ENCODE measurements at places on chromosomes 3 and 15.

DNA sequence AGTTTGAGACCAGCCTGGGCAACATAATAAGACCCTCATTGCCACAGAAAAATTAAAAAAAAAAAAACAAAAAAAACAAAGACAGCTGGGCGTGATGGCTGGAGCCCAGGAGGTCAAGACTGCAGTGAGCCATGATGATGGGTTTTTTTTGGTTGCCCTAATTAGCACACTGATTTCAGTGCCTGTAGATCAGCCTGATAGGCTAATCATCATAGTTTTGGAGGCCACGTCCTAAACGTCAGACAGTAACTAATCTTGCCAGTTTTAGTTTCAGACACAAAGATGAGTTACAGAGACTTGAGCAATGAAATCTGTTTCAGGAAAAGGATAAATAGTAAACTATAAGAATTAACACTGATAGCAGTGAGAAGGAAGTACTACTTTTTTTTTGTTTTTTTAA lies 55.4 kb downstream of the LRCH3 start:
- DNase-seq = no peak

DNA sequence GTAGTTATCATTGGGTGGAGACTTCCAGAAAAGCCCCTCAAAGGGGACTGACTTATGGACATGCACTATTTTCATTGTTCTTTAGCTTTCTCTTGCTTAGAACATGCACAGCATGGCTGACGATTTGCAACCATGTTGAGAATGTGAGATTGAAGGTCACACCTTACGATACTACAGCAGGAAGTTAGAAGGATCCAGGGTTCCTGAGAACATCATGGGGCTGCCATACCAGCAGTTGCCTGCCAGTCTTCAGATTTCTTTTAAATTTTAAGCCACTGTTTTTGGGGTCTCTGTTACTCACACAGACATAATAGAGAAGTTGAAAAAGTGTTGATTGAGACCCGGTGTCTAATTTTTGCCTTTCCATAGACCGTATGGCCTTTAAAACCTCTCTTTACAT lies 396.5 kb downstream of the MECOM start:
- no peak for DNase-seq

GRCh38 chr15:45993508-45993907 lies 358.7 kb downstream of the SQOR start:
- no peak for DNase-seq

DNA sequence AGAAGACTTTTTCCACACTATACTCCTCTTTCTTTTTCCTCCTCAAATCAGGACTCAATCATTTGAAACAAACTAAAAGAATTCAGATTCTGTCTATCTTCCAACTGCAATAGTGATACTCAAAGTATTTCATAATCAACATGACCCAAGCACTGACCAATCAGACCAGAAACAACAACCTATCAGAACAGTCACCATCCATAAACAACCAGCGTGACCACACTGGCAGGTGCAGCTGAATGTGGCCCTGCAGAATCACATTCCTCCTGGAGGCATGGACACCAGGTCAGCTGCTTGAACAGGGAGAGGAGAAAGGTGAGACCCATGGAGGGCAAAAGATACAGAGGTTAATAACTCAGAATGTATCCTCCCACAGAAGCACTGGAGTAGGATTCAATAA lies 13.3 kb downstream of the HRG start:
- DNase-seq = no peak

DNA sequence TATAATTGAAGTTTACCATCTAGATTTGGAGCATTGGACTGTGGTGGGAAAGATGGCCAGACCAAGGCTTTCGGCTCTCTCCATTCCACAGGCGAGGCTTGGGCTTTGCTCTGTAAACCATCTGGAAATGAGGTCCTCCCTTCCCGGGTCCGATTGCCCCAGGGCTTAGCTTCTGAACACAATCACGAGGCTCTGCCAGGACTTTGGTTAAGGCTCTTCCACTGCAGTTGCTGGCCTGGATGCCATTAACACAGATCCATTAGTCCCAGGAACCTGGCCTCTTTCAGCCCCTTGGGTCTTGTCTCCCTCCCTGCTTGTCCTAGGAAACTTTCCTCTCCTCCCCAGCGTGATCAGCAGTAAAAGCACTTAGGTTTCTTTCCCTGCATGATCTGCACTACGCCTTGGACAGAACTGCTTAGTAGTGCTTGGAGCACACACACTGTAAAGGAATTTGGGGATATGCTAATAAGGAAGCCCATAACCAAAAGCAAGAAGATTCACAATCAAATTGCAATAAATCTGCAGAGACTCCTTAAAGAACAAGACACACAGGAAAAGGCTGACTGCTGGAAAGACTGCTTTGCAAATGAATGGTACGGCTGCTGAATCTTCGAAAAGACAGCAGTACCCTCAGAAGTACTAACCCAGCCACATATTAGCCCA lies 154.3 kb downstream of the ECT2 start:
- no peak for DNase-seq

GRCh38 chr3:45917146-45917898 lies 25.9 kb upstream of the CXCR6 start:
- no peak for DNase-seq

DNA sequence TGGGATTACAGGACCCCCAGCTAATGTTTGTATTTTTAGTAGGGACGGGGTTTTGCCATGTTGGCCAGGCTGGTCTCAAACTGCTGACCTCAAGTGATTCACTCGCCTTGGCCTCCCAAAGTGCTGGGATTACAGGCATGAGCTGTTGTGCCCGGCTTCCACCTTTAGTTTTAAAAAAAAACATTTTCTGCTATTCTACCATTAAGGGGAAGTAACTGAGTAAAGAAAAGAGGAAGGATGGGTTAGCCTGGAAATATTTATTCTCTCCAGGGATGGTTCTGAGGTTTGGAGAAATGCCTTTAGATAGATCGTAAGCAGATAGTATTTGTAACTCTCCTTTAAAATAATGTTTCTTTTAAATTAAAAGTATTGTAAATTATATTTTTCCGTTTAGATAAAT lies 3.1 kb downstream of the AP4E1 start:
- peak; percentile 48 for DNase-seq

DNA sequence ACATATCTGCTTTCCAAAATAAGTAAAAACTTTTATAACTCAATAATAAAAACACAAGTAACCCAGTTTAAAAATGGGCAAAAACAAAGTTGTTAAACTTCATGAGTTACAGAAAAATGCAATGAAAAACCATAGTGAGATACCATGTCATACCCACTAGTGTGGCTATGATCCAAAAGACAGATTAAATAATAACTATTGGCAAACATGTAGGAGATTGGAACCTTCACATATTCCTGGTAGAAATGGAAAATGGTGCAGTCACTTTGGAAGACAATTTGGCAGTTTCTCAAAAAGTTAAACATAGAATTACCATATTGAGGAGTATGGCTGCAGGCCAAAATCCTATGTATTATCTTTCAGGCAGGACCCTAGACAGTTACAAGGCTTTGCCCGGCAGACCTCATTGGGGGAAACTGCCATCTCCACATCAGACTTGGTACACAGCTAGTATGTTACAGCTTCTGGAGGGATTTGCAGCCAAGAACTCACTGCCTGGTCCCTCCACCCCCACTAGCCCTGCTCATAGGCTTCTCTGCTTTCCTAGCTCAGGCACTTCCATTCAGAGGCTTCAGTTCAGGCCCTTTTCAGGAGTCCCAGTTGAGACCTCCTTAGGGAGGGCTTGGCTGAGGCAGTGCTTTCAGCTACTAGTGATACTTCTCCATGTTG lies 147.8 kb downstream of the NEK10 start:
- no peak for DNase-seq

DNA sequence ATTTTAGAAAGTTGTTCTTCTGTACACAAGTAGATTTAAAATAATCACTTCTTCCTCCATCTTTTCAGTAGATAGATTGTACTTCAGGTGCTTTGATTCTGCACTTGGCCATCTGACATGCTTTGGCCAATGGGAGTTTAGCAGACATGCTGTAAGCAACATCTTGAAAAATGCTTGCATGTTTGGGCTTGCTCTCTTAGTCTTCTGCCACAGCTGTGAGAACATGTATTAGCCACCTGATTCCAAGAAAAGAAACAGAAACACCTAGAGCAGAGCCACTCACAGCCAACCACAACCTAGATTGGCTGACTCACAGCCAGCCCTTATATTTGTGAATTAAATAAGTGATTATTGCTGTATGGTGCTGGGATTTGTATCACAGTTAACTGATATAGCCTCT lies 70.2 kb upstream of the GADL1 start:
- DNase-seq = no peak

Measured in SIG-M5 (cell line).